ENCODE measurements at places on chromosomes 6 and 20. TPM values are rescaled to one million over a fixed set of nuclear protein-coding genes. Genes with fewer than 3 reads are reported as not detected.

GRCh38 chr6:159973951-159974350, 5.1 kb downstream of the IGF2R start:
- DNase-seq: no peak

GRCh38 chr6:51891784-51892183, 195.6 kb downstream of the PKHD1 start:
- DNase-seq: no peak

GRCh38 chr6:87196275-87196842, 41.0 kb downstream of the ZNF292 start:
- DNase-seq: no peak

Gene ANGPT4
- total RNA-seq: 0.42 TPM

- DNase-seq: no peak
Measured at GRCh38 chr20:40370800-40371199, 318.2 kb downstream of the MAFB start.

GRCh38 chr20:21704408-21705385, 767 bp upstream of the PAX1 start:
- peak; percentile 51 for DNase-seq

Gene HFE
- total RNA-seq: 13.5 TPM

DNA sequence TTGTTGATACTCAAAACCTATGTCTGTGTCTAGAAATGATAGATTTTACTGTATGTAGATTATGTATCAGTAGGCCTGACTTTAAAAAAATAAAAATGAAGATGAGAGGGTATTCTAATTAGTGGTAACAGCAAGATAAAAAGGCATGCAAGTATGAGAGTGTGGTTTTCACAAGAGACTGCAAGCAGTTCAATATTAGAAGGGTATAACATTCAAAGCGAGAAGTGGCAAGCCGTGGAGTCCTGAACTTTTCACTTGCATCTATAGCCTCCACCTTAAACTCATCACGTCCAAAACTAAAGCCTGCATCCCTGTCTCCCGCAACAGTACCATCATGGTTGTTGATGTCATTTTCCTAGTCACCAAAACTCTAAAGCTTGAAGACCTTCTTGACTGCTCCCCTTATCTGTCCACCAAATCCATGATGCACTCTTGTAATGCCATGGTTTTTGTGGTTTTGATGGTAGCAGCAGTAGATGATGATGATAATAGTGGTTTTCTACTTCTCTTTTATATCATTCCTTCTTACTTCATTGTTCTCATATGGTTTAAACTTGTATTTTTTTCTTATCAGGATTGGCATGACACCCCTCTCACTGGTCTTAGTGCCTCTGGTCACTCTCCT, 9.2 kb upstream of the CGA start:
- DNase-seq: no peak

Gene GPR63
- 0.32 TPM for total RNA-seq

- DNase-seq: no peak
Measured at GRCh38 chr6:36033935-36034334, 6.3 kb downstream of the MAPK14 start.

GRCh38 chr6:16921399-16922110, 160.3 kb upstream of the ATXN1 start:
- DNase-seq: no peak

DNA sequence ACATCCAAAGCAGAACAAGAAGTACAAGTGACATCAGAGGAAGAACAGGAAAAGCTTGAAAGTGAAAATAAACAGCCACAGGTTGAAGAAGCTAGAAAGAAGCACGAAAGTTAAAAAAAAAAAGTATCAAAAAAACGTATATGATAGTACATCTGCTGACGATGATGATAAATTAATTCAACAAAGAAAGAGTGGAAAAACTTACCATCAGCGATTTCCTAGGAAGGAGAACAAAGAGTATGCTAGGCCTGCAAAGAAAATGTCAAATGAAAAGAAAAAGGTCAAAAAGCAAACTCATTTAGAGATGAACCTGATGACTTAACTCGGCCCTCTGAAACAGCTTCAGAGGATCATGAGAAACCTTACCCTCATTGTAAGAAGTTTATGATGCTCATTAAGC, 3.7 kb downstream of the SAYSD1 start:
- no peak for DNase-seq

- DNase-seq: no peak
Measured at GRCh38 chr6:138013959-138014358, 93.3 kb downstream of the PERP start.

- DNase-seq: no peak
Measured at GRCh38 chr20:37479925-37480691, 40.9 kb upstream of the NNAT start.

DNA sequence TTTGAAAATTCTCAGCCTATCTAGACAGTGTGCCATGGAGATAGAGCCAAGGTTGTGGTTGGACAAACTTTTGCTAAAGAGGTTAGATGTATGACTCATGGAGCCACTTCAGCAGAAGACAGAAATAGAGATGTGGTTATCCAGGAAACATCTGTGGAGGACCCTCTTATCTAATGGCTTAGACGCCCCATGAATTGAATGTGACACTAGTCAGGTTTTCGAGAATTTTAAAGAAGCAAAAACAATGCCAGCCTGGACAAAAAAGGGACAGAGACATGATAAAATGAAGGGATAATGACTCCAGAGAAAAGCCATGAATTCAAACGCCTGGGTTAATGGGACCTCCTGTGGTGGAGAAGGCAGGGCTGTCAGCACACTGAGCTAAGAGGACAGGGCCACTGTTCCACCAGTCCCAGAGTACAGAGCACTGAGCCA, 280.5 kb downstream of the CLVS2 start:
- DNase-seq: no peak

DNA sequence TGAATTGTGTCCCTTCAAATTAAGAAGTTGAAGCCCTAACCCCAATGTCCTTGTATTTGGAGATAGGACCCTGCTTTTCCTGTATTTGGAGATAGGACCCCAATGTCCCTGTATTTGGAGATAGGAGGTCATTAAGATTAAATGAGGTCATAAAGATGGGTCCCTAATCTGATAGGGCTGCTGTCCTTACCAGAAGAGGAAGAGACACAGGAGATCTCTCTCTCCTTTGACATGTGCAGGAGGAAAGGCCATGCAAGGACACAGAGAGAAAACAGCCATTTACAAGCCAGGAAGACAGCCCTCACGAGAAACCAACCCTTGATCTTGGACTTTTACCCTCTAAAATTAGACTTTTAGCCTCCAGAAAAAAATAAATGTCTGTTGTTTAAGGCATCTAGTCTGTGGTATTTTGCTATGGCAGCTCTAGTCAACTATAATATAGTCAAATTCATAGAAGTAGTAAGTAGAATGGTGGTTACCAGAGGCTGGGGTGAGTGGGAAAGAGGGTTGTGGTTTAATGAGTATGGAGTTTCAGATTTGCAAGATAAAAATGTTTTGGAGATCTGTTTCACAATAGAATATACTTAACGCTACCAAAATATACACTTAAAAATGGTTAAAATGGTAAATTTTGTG, 59.3 kb downstream of the UBE3D start:
- no peak for DNase-seq

GRCh38 chr6:3835055-3835731, 14.0 kb upstream of the FAM50B start:
- no peak for DNase-seq

GRCh38 chr6:10305790-10306415, 109.0 kb downstream of the TFAP2A start:
- DNase-seq: no peak

- DNase-seq: peak; percentile 72
Measured at GRCh38 chr6:42417641-42418112, 34.0 kb downstream of the TRERF1 start.

Gene FKBP1C
- total RNA-seq: not detected

- no peak for DNase-seq
Measured at GRCh38 chr6:144189351-144189750, 39.0 kb downstream of the STX11 start.

DNA sequence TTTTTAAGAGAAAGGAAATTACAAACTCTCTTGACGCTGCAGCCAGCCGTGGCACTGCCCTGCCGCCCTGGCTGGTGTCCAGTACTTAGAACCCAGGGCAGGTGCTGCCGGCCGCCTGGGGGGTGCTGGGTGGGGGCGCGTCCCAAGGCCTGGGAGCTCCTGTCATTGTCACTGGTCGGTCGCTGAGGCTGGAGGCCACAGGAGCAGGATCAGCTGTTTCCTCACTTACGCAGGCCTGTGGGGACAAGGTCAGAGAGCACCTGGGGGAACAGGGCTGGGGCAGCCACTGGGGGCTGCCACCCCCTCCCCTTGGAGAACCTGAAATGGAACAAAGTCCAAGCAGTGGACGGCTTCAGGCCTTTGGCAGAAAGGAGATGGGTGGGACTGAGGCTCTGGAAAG, 5.6 kb downstream of the BIRC7 start:
- DNase-seq: no peak

Gene HMGN4
- 52.6 TPM for total RNA-seq

DNA sequence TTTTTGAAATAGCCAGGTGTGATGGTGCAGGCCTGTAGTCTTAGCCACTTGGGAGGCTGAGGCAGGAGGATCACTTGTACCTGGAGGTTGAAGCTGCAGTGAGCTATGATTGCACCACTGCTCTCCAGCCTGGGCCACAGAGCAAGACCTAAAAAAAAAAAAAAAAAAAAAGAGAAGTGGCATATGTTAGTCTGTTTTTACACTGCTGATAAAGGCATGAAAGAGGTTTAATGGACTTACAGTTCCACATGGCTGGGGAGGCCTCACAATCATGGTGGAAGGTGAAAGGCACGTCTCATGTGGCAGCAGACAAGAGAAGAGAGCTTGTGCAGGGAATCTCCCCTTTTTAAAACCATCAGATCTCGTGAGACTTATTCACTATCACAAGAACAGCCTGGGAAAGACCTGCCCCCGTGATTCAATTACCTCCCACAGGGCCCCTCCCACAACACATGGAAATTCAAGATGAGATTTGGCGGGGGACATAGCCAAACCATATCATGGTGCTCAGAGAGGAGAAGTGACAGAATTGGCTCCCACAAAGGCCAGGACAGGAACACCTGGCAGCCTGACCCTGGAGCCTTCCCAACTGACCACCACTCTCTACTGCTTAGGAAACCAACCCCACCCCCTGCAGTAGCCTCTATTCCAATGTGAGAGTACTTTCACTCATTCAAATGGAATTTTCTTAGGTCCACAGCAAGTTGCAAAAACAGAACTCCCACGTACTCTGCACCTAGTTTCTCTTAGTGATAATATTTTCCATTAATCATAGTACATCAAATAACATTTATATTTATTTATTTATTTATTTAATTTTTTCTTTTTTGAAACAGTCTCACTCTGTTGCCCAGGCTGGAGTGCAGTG, 29.8 kb downstream of the ARHGAP40 start:
- DNase-seq: no peak

Gene OTOR
- total RNA-seq: not detected

Gene CLPSL2
- total RNA-seq: not detected

- no peak for DNase-seq
Measured at GRCh38 chr6:5279891-5280338, 18.6 kb downstream of the FARS2 start.

DNA sequence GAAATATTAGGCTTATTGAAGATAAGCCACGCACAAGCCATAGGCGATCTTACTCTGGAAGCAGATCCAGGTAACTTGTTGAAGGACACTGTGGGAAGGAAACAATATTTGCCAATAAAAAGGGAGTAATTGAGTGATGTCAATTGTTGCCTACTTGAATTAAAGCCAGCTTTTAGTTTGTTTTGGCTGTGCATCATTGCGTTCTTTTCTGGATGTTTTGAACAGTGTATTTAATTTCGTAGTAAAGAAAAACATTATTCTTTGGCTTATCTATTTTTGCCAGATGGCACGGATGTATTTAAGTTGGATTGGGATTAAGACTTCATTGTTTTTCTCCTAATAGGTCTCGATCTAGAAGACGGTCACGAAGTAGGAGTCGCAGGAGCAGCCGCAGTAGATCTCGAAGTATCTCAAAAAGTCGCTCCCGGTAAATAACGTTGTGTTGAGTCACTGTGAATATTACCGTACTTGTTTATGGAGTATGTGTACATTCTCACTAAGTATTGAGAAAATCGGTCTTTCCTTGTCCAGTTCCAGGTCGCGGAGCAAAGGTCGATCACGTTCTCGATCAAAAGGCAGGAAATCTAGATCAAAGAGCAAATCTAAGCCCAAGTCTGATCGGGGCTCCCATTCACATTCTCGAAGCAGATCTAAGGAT, 2.6 kb downstream of the SRSF6 start:
- no peak for DNase-seq

Gene CYB5R4
- 24.6 TPM for total RNA-seq

DNA sequence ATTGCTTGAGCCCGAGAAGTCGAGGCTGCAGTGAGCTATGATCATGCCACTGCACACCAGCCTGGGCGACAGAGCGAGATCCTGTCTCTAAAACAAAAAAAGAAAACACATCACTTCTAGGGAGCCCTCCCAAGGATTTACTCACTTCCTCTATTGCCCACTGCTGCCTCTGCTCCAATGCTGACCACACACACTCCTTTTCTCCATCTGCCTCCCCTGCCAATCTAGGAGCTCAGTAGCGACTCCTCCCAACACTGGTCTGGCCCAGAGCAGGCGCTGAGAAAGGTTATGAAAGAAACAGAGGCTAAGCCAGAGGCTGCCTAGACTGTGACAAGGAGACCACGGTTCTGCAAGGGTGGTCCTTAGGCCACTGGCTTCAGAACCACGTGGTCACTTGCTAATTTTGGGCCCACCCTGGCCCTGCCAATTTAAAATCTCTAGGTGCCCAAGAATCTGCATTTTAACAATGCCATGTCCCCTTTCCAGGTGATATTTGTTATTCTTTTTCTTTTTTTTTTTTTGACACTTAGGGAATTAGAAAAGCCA, 1.3 kb upstream of the E2F1 start:
- DNase-seq: no peak

DNA sequence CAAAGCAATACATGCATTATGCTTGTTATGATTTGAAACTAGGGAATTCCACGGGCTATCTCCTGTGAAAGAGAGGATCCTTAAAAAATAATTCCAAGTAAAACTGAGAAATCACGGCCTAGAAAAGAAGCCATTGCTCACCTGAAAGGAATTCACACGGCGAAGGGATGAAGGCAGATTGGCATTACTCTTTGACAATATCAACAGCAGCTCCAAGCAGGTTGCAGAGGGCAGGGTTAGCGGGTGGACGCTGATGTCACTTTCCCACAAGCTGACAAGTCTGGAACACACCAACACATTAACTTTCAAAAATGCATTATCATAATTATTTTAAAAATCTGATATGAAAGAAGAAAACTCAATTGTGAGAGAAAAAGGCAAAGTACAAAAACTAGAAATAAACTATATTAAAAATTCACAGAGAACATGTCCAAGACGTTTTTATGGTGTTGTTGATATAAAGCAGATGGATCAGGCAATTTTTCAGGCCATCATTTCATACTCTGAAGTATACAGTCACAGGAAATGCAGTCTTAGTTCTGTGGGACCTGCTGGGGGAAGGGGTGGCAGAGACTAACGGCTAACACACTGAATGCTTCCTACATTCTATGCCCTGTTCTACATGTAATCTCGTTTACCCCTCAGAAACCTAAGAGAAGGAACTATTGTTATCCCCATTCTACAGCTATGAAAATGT, 108.3 kb downstream of the UBE3D start:
- no peak for DNase-seq

DNA sequence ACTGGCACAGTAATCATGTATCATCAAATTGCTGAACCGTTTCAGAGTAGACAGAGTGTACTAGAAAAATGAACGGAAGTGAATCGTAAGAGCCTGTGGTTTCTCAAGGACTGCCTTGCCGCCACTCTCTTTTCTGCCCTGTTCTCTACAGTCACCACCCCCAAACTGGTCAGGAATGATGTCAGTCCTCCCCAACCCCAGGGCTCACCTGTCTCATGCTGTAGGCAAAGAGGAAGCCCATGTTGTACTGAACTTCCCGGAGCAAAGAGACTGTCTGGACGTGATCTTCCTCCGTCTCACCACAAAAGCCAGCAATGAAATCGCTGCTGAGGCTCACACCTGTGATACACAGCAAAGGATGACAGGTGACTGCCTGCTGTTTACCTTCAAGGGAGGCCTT, 31.0 kb downstream of the CDK5RAP1 start:
- no peak for DNase-seq

Data from mesenteric fat pad (tissue), 1 donor.